Karpas-422 (cell line): ENCODE measurements at places on chromosomes 12 and 14. TPM values are rescaled to one million over a fixed set of nuclear protein-coding genes. Genes with fewer than 3 reads are reported as not detected.
A peak's percentile ranks its signal among the peaks of the same experiment; 100 is the strongest.

GRCh38 chr14:96826818-96827217 is 29.6 kb downstream of the VRK1 start:
- no peak for DNase-seq

GRCh38 chr12:13211191-13211858 is 14.8 kb downstream of the EMP1 start:
- DNase-seq: no peak

DNA sequence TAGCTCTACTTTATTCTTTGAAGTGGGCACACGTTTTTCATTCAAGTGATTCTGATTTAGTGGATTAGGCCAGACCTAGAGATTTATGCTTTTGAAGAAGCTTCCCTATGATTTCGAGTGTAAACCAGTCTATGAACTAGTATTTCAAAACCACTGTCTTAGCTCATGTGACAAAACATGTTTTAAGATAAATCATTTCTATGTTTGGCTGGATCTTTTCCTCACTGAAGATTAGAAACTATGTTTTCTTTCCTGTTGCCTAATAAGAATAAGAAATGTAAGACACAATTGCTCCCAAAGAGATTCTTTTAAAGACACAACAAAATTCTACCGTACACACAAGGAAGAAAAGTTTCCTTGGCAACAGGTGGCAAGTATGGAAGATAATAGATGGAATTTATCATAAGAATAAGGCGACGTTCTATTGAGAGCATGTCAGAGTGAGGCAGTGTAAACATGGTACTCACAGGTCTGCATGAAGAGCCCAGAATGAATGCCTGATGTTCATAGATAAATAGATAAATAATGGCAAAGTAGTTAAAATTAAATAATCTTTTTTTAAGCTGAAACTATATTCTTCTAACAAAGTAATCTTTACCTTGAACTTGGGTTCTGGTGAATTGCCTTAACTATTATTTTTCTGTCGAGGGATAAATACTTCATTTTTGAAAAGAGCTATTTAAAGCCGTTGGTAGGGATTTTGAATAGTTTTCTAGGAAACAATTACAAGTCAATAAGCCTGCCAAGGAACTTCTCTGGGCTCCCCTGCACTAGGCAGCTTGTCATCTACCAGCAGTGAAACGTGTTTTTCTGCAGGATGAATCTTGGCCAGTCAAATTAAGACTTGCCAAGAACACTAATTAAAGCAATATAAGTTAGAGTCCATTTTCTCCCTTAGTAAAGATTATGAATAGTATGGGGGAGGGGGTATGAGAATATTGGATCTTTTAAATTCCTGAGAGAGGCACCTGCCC is 34.1 kb upstream of the C12orf75 start:
- no peak for DNase-seq

DNA sequence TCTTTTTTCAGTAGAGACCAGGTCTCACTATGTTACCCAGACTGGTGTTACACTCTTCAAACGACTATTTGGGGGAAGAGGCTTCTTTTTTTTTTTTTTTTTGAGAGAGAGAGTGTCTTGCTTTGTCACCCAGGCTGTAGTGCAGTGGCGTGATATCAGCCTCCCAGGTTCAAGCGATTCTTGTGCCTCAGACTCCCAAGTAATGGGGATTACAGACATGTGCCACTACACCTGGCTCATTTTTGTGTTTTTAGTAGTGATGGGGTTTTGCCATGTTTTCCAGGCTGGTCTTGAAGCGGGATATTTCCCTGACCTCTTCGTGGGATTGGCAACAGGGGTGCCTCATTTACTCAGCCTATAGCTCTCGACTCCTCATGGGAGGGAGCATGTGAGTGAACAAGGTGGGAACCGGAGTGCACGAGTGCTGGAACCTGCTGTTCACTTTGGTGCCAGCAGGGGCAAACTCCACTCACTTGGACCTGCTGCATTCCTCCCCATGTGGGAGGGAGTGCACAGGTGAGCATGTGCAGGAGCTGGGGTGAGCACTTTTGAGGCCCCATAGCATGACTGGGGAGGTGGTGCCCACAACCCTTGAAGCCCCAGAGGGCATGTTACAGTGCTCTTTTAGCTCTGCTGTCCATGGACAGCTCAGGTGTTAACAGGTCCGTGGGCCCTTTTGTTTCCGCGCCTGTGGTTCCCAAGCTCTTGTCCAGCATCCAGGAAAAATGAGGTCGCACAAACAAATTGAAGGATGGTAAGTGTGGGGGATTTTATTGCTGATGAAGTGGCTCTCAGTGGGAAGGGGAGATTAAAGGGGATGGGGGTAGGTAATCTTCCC is 79.1 kb upstream of the HECTD1 start:
- peak; percentile 88 for DNase-seq

Gene DAO
- total RNA-seq: not detected in 2 replicates

DNA sequence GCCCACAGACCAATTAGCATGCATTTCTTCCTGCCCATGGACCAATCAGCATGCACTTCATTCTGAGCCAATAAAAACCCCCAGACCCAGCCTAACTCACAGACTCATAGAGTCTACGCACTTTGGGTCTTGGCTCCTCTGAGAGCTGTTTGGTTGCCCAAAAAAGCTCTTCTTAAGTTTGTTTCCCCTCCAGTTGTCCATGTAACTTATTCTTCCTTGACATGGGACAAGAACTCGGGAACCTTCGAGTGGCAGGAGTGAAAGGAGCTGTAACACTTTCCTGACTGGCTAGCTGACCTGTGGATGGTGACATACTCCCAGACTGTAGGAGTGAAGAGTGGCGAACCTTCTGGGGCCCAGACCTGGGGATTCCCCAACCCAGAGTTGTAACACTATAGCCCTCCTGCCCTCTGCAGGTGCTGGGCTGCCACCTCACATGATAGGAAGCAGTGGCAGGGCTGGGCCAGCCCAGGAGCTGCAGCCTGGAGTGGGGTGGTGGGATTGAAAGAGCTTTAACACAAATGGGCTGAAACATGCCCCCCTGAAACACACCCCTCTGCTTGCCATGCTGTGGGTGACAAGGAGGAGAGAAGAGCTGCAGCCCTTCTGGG is 4.4 kb upstream of the BTBD7 start:
- no peak for DNase-seq

Gene MLF2
- total RNA-seq: 183 and 263 TPM in 2 replicates

DNA sequence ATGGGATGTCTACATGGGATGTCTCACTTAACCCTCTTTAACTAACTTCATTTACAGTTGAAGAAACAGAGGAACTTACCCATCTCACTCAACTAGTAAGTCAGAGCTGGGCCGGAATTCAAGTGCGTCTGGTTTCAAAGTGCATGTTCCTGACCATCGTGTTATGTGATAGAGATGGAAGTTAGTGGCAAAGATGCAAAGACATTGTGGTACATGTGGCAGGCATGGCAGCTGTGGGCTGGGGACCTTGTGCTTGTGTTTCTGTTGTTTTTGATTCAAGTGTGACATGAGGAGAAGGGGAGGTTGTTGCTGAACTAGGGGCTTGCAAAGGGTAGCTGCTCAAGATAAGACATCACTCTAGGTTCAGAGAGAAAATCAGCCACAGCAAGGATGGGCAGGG is 2.3 kb upstream of the KRT74 start:
- no peak for DNase-seq

- no peak for DNase-seq
These were observed 28.1 kb downstream of the EVL start for GRCh38 chr14:100093319-100093718.

DNA sequence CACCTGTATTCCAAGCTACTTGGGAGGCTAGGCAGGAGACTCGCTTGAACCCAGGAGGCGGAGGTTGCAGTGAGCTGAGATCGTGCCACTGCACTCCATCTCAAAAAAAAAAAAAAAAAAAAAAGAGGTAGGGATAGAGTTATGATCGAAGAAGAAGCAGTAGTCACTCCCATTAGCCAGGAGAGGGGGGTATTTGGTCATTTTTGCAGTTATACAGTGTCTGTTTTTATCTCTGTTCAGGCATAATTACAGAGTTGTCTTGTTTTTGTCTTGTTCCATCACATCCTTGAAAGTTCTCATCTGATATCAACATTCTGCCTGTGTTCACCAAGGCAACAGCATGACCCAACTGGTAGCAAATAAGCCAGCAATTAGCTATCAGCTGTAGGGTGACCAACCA is 98.5 kb upstream of the TMPO start:
- DNase-seq: peak; percentile 64

DNA sequence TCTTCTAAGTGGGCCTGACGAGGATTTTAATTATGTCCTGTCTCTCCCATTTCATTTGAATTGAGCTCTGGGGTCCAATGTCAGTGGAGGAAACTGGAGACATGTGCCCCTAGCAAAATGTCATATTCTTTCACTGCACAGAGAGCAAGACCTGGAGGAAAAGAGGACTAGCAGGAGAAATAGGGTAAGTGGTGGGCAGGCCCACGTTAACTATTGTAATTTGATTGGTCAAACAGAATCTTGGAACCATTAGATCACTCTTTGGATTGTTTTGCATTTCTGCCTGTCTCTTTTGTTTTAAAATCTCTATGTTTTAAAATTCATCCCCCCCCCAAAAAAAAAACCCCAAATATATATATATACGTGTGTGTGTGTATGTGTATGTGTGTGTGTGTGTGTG is 113.9 kb upstream of the PELI2 start:
- DNase-seq: peak; percentile 39

Gene SLC39A5
- 0.61 TPM in 1 of 2 replicates, not detected in the other for total RNA-seq

Gene MUCL1
- not detected in 2 replicates for total RNA-seq

DNA sequence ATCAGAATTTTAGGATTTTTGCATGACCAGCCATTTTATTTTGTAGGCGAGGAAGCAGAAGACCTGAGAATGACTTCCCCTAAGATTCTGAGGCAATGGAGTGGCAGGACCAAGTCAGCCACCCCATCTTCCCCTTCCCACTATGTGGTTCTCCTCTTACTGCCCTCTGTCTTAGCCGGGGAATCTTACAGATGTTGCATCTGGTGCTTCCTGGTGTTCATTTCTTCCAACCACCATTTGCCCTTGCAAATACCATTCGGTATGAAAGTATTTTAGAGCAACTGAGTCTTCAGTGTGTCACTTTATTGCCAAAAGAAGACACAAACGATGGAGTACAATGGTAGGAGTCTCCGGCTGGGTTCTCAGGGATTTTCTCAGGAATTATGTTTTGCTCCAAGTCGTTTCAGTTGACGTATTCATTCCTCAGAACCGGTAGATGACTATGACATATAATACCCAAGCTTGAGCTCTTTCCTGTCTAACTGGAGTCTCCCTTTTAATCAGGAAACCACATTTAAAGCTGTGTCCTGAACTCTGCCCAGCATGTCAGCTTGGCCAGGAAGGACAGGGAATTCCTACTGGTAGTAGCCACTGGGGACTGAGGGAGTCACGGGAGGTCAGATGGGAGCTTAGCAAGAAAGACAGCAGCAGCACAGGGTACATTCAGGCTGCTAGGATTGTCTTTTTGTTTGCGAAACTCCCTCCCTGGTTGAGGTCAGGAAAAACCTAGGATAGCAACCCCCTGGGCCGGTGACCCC is 87.0 kb downstream of the SAMD4A start:
- no peak for DNase-seq

DNA sequence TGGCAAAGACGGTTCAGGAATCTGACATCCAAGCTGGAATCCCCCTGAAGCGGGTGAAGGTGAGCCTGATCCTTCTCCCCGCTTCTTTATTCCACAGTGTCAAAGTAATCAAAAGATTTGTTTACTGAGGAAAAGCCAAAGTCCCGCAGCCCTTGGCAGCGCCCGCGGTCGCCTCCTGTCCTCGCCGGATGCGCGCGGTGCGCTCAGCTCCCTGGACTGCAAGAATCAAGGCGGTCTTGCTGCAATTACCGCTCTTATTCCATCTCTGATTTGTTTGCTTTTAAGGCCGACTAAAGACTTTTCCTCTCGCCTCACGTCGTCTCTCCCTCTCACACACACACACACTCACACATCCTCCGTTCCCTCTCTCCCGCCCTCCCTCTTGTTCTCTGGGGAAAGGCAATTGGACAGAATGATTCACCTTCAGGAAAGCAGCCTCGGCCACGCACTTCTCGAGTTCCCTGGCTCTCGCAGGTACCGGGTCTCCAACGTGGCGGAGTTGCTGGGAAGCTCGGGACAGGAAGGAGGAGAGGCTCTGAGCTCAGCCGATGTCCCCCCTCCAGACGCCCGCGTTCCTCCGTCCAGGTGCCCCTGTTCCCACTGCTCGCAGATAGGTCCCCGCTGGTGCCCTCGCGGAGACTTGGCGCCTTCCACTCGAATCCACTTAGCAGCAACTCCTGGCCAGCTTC is 68.6 kb upstream of the USP15 start:
- no peak for DNase-seq

- no peak for DNase-seq
These were observed 60.0 kb downstream of the LRP6 start for GRCh38 chr12:12206776-12207388.

DNA sequence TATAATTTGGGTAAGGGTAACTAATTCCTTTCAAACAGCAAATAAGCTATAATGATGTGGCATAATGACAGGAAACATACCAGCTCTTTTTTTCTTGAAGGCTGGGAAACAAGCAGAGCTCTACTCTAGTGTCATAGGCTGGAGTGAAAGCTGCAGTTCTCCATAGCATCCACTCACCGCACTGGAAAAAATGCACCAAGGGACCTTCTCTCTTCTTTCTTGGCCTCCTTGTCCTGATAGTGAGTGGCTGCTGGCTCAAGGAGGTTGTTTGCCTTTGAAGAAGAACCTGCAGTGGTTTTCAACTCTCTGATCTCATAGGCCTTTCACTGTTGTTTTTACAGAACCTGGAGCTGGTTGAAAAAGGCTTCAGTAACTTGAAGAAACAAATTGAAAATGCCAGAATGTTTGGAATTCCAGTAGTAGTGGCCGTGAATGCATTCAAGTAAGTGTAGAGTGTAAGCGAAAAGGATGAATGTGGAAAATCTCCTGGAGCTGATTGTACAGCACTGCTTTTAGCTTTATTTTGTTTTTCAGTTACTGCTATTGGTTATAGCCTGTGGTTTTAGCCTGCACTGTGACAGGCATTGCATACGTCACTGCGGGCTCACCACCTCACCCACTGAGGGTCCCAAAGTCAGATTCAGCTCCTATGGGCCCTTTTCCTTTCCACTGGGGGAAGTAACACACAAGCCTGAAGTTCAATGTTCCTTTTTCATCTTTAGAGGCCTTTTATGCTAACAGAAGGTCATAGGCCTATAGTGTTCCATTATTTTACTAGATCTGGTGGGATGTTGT is 17.2 kb upstream of the AKAP5 start:
- no peak for DNase-seq

GRCh38 chr14:95505030-95505589 is 11.3 kb downstream of the SYNE3 start:
- DNase-seq: no peak

- DNase-seq: no peak
These were observed 94.1 kb upstream of the GARIN6 start for GRCh38 chr12:99553461-99553860.

Gene DDIT3
- total RNA-seq: 54.3 and 73.3 TPM in 2 replicates

GRCh38 chr12:69929531-69929930 is 104.5 kb downstream of the MYRFL start:
- DNase-seq: no peak

Gene CLEC6A
- not detected in 2 replicates for total RNA-seq

GRCh38 chr12:8078398-8078797 is 3.7 kb upstream of the NECAP1 start:
- peak; percentile 71 for DNase-seq
